HepG2 (cell line): ENCODE measurements at places on chromosomes 4 and X. TPM values are rescaled to one million over a fixed set of nuclear protein-coding genes. Genes with fewer than 3 reads are reported as not detected.
A peak's percentile ranks its signal among the peaks of the same experiment; 100 is the strongest.

DNA sequence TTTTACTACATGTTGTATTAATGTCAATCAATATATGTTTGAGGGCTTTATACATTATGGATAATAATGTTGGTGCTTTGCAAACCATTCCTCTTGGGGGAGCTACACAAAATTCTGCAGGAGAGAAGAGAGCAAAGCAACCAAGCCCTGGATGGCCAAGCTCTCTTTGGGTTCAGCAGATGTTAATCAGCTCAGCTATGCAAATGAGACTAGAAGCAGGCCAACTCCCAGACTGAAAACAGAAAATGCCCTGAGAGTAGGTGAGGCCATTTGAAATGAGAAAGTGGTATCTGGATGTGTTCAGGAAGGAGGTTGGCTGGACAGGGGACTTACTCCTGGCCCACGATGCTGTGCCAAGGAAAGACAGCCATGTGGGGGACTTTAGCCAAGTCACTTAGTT is 387.0 kb downstream of the BCOR start:
- DNase-seq, result no peak

GRCh38 chr4:186169945-186170802 is 21.2 kb upstream of the CYP4V2 start:
- peak; percentile 15 for DNase-seq

GRCh38 chrX:97471071-97471470 is 587.4 kb downstream of the RPA4 start:
- DNase-seq, result no peak

- DNase-seq, result no peak
Observed at GRCh38 chr4:184489771-184490170, 15.4 kb upstream of the IRF2 start.

GRCh38 chrX:24148535-24149350 is 786 bp upstream of the ZFX start:
- DNase-seq, result peak; percentile 23

DNA sequence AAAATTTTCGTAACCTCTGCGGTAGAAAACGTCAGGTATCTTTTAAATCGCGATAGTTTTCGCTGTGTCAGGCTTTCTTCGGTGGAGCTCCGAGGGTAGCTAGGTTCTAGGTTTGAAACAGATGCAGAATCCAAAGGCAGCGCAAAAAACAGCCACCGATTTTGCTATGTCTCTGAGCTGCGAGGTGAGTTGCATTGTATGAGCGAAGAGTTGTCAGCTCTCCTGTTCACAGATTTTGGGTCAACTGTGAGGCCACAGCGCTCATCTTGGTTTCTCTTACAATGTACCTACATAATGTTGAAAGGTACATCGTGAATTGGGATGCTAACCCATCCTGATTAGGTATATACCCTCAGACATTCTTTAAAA is 486 bp downstream of the CLCN3 start:
- DNase-seq, result peak; percentile 16

The COL4A5 gene
- 11.9 and 39.5 TPM in 2 replicates for total RNA-seq

The LUZP4 gene
- not detected in 2 replicates for total RNA-seq

DNA sequence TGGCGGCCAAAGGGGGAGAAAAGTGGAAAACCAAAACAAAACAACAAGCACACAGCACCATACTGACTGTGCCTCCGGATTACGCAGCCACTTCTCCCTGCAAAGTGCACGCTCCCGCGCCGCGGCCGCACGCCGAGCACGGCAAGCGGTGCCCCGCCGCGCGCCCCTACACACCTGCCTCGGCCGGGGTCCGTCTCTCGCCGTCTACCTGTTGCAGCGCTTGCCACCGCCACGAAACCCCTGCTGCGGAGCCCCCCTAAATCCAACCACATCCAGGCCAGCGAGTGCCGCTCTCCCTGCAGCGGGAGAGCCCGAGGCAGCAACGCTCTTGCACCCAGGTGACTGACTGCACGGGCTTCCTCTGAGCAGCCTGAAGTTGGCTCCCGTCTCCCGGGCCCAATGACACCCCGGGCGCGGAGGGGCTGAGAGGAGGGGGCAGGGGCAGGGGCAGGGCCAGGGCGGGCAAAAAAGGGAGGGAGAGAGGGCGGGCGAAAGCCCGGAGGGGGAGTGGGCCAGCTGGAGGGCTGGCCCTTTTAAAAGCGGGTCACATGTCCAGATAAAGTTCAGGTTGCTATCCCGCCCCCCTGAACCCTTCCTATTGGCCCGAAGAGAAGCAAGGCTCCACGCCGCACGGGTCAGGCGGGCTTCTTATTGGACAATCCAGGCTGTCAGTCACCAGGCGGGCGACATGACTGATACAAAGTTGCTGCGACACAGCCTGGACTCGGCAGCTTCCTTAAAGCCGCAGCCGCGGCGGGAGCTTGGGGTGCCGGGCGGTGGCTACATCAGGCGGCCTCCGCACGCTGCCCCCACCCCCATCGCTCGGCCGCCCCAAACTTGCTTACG is at the start of gene NR3C2:
NR3C2 (minus strand) TSS at position 429 of the 846 bp plus-strand sequence.
- peak; percentile 94 for DNase-seq

DNA sequence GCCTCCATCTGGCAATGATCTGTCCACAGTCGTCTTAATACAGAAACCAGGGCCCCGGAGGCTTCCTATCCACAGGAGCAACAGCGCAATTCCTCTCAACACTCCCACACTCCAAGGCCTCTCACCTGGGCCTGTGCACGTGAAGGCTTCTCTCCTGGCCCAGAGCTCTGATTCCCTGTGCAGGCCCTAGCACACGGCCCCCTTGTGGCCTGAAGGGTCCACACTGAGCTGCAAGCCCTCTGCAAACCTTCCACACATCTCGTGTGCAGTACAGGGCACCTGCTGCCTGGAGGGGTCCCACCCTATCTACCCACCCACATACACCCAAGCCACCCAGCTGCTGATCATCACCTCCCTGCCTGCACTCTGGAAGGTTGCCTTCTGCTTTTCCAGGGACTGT is 150.1 kb upstream of the NUDT10 start:
- DNase-seq, result no peak

The GAGE12F gene
- total RNA-seq, result not detected in 2 replicates
